Activated CD4-positive, alpha-beta T cell treated with anti-CD3 and anti-CD28 coated beads, Interleukin-2, amount 10 ng/mL, durations not matched to agents 7 days and 5 days (primary cell): ENCODE measurements at places on chromosomes 7 and 10.
A peak's percentile ranks its signal among the peaks of the same experiment; 100 is the strongest.

- no peak for DNase-seq
Measured at GRCh38 chr10:113319479-113319878, 233.4 kb upstream of the HABP2 start.

- no peak for DNase-seq
Measured at GRCh38 chr7:117706210-117706609, 167.0 kb downstream of the CTTNBP2 start.

GRCh38 chr7:47008461-47008860, 573.5 kb downstream of the TNS3 start:
- DNase-seq = no peak

DNA sequence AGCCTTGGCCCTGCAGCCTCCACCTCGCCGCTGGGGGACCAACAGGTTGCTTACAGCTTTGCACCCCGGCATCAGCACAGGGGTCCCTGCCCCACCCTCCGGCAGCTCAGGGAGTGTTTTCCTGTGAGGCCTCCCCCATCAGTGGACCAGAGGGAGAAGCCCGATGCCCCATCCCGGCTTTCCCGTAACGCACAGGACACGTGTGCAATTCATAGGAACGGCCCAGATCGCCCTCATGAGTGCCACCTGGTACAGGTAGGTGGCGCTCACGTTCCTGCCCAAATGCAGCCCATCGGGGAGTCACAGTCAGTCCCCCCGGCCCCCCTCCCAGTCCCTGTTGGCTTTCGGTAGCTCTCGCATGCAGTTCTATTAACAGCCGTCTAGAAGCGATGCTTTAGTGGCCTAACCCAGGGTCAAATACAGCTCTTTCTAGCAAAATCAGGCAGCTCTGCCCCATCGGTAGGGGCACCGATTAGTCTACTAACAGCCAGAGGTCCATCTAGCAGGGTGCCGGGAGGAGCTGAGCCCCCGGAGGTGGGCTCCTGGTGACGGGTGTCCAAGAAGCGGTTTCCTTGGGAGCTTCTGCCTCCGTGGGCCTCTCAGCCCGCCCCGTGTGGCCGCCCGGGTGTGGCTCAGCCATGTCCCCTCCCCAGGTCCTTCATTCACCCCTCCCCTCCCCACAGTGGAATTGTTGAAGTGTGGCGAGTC, 48.4 kb upstream of the GTF2IRD1 start:
- DNase-seq = no peak

DNA sequence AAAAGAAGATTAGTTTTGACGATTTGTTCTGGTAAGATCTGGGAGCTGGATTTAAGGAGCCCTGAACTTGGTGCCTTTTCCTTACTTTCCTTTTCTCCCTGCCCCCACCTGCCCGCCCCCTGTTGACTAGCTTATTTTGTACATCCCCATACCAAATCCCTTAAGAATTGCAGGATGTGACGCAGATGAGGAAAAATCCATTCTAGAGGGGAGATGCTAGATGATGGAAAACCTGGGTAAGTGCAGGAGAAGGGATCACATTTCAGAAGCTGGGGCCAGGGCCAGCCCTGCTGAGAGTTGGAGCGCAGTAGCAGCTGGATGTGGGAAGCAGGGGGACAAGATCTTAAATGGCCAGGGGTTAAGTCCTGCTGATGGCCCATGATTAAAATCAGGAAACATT, 93.9 kb downstream of the CCDC3 start:
- DNase-seq = no peak

- DNase-seq = no peak
Measured at GRCh38 chr7:92615861-92616260, 25.7 kb upstream of the FAM133B start.

DNA sequence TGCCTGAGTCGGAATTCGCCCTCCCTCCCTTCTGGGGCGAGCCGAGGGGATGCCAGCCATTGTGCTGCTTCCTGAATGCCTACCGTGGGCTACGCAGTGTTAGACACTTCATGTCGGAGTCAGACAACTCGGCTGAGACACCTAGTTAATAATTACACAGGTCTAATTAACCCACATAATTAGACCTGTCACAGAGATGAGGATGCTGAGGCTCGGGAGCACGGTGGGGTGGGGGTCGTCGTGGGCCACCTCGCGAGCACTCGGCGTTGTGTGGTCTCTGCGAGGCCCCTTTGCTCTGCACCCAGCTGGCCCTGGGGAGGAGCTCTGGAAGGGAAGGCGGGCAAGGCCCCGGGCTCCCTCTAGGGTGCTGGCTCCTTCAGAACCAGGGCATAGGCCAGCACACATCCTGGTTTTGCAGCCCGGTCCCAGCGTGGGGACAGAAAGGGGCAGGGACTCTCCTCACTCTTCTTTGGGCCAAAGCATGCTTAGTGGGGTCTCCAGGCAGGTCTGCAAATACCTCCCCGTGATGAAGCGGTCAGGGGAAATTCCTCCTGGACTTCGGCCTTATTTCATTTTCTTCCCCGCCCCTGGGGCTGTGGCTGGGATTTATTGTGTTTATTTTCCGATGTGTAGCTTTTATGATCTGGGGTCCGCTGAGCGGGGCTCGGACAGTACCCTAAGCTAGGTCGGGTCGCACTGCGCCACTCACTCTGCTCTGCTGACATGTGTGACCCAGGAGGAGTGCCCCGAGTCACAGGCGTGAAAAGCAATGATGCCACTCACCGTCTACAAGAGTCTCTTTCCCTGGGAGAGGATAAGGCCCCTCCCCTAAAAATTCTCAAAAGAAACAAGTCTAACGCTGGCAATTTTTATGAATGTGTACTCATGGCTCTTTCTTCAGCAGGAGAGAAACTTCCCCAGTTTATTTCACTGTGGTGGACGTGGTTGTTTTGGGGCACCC, 4.9 kb upstream of the FOXL3 start:
- no peak for DNase-seq

DNA sequence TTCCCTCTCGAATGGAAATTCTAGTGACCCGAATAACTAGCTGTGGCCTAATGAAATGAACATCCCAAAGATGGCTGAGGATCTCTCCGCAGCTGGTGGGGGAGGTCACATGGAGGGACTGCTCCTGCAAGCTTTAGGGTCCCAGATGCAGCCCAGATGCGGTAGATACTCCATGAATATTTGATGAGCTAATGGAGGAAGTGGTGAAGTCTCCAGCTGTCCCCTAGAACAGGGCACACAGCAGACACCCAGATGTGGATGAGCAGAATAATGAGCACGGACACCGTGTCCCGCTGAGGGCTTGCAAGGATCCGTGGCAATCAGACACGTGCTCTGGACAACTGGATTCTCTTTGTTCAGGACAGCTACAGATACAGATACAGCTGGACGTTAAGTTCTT, 59.2 kb downstream of the DENND2A start:
- DNase-seq = no peak

DNA sequence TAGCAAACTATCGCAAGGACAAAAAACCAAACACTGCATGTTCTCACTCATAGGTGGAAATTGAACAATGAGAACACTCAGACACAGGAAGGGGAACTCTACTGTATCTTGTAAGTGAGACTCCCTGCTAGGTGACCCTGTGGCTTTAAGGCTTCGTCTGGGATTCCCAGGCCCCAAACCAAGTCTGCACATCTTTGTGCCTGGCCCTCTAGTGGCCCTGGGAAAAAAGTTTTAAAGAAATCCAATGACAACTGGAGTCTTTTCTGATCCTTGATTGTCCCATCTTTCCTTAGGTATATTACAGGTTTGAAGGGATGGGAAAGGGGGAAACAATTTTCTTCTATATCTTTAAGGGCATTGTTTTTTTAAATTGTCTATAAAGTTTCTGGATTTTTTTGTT, 10.6 kb upstream of the LIPM start:
- no peak for DNase-seq

GRCh38 chr7:23863209-23863787, 153.3 kb downstream of the STK31 start:
- no peak for DNase-seq

GRCh38 chr7:3836855-3837254, 535.8 kb downstream of the SDK1 start:
- DNase-seq = no peak

DNA sequence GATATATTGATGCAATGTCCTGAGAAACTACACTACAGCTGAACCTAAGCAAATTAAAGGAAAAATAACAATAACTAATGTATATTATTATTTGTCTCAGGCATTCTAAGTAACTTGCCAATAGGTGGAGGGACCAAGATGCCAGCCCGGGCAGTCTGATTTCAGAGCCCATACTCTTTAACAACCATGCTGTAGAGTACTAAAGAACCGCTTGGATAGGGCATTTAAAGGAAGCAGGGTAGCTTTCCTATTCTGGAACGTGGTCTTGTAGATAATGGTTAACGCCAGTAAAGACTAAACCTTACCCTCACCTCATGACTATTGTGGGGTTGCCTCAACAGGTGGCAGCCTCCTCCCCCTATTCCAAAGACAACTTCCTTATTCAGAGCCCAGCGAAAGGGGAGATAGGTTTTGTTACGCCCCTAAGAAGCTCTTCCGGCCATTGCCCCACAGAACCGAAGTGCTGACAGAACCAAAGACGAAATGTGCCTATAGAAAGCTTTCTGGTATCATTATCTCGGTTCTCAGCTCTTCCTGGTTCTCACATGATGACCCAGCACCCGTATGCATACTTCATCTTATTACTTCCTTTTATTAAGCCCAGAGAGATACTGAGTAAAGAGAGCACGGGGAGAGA, 707 bp upstream of the C1GALT1 start:
- peak; percentile 64 for DNase-seq
